Astrocyte of the cerebellum (primary cell): ENCODE measurements at places on chromosomes 5 and 9.
A peak's percentile ranks its signal among the peaks of the same experiment; 100 is the strongest.

DNA sequence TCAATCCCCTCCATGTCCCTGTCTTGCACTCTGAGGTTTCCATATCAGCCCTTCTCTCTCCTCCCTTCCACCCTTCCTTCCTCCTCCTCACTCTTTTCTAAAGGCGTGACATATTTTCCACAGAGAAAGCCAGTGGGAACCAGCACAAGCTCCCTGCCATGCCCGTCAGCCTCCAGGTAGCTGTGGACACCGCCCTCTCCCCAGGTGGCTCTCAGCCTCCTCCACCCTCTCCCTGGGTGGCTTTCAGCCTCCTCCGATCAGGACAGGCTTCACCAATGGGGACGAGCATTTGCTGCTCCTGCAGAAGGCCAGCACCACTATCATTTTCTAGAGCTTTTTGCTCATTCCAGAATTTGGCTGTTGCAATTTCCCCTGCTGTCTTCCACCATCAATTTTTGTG, 236.6 kb downstream of the GADD45G start:
- no peak for DNase-seq

DNA sequence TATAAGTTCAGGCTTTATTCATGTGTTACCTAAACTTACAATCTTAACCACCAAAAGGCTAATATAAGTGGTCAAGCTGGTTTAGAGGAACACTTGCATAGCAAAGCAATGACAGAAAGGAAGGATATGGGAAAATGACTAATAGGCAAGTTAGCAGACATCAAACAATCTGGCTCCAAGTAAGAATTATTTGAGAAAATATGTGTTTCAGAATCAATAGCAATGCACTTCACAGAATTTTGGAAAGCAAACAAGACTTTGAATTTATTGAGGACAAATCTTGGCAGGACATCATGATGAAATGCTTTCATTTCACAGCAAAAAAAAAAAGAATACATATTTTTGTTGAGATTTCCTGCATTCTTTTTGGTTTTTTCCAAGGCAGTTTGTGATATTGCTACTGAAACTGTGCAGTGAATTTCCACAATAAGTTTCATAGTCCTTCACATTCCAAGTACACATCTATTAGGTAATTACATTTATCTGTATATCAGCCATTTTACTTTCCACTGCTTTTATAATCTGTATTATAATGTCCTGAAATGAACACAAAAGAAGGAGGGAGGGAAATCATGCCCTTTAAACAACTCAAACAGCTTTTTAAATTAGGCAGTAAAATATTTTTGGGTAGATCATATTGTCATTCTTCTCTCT, 417.9 kb downstream of the NR2F1-AS1 start:
- DNase-seq: peak; percentile 87

DNA sequence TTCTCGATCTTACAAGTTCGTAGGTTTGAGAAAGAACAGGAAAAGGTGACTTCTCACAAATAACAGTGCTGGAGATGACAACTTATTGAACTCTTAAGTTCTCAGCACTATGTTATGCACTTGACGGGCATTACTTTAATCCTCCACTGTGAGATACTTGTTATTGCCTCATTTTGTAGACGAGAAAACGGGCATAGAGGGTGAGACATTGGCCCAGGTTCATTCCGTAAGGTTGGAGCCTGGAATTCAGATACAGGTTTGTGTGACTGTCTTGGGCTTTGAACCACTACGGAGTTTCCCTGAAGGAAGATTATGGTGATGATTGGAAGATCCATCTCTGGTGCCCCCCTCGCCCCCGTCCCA, 657 bp downstream of the MAT2B start:
- no peak for DNase-seq

DNA sequence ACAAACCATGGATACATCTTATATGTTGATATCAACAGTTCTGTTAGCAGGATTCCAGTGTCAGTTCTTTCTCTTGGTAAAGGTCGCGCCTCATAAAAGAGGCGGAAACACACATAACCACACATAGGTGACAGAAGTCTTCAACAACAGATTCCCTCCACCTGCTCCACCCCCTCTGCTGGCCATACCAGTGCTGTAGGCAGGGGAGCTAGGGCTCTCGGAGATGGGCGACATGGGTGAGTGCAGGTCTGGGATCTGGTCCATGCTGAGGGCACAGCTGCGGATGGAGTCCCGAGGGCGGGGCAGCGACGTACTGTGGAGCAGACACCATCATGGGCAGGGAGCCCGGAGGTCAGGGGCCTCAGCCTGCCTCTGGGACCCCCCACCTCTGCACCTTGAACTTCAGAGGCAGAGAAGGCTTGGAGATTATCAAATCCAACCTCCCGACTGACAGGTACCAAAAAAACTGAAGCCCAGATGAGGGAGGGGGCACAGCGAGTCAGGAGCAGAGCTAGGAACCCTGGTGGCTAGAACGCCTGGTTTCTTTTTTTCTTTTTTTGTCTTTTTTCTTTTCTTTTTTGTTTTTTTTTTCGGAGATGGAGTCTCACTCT, 12.0 kb upstream of the TOR2A start:
- DNase-seq: no peak

DNA sequence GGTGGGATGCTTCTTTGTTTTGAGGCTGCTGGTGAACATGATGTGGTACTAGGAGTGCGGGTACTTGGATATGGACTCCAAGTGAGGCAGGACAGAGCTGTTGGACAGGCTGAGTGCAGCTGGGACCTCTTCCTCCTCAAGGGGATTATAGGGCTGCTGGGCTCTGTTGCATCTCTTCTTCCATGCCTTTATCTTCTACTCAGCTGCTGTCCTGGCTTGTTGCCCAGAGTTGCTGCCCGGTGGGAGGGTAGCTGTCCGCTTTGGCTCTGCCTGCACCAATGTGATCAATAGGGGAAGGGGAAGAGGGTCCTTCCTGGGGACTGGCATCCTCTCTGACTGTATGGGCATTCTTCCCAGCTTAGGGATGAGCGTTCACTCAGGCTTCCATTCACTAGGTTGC, 1217.9 kb upstream of the ACO1 start:
- DNase-seq: no peak

- DNase-seq: no peak
Observed at GRCh38 chr9:105683688-105684275, 10.6 kb upstream of the TMEM38B start.

DNA sequence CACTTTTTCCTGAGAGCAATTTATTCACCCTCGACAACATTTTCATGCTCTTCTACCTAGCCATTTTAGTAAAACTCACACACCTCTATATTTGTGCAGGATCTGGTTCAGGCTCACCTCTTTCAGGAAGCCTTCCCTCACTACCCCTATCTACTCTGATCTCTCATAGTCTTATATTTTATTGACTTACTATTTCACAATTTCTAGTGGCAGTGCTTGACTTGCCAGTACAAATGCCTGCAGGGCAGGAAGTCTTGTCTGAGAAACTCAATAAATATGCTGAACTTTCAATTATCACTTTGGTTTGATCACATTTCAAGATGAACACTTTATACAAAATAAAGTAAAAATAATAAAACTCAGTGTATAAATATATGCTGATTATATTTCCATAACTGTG, 226.8 kb downstream of the CETN3 start:
- no peak for DNase-seq
